ENCODE measurements at places on chromosomes 13 and 19.

DNA sequence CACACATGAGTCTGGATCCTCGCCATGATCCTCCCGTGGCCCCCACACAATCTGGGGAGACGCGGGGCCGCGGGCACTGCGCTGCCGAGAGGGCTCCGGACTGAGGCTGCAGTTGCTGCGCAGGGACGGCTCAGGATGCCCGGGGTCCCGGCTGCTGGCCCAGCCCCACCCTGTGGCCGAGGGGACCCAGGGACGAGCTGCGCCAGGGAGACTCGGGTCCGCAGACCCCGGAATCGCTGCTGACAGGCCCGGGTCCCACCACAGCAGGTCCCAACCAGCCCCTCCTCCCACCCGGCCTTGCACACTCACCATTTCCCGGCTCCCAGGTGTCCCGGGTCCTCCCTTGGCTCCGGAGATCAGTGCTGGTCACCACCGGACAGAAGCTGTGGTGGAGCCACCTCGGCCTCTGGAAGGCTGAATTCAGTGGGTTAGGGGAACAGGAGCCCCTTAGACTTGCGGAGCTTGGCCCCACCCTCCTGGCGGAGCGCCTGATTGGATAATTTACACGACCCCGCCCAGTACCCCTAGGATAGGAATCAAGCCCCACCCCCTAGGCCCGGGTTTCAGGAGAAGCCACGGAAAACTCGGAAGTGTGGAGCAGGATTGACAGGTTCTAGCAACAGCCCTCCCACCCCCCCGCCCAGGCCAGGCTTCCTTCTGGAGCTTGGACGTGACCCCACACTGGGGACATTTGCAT lies 57.4 kb downstream of the ZNF44 start:
- DNase-seq, result no peak

DNA sequence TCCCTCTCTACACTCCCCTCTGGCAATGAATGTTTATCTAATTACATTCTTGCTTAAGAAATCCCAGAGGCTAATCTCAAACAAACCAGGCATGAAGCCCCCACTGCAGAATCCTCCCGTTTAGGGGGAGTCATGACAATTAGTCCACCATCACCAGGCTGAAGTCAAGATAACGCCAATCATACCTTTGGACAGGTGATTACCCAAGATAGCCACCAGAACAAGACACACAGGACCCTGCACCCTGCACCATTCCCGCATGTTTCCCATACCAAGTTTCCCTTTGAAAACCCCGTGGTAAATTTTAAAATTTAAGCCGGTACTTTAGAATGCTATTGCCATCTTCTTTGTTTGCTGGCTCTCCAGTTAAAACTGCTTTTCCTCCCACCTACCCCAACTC lies 64.8 kb upstream of the XPO4 start:
- no peak for DNase-seq

DNA sequence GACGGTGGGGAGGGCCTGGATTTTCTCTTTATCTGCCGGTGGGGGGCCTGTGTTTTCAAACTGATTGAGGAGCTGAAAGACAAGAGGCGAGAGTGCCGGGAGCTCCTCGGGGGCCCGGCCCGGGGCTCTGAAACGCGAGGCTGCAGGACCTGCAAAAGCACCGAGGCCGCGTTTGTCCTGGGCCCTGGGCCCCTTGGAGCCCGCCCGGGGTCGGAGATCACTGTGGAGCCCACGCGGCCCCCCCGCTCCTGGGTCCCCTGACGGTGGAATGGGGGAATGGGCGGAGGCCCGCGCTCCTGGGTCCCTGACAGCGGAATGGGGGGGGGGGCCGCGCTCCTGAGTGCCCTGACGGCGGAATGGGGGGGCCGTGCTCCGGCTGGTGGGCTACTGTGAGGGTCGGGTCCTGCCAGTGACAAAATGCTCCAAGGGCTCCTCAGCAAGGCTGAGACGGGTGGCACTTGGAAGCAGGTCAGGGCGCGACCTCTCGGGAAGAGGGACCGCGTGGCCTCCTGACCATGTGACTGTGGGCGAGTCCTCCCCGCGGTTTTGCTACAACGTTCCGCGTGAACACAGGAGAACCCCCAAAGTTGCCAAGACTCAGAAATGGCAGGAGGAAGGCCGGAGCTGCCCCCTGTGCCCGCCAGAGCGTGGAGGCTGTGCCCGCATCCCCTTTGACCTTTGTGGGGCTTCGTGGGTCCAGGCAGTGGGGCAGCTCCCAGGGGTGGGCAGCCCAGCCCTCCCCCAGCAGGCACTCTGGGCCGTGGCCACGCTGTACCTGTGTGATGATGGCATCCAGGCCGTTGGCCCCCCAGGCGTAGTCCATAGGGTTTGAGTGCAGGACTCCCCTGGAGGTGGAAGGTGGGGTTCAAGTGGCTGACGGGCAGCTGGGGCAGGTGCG lies 9.5 kb downstream of the FGF22 start:
- DNase-seq, result no peak

DNA sequence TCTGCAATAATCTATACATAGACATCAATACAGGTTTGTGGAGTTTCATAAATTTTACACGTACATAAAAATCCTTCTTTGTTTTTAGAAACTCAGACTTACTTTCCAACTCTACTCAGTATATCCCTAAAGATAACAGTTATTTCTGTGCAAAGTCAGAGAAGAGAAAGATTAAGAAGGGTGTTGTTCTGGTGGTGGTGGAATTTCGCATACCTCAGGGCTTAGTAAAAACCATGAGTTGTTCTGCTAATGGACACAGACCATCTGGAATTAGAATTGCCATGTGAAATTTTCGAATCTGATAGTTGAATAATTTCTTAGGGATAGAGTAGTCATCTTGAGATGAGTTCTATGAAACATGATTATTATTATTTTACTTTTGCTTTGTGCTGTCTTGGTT lies 102.7 kb downstream of the ZAR1L start:
- DNase-seq, result no peak

DNA sequence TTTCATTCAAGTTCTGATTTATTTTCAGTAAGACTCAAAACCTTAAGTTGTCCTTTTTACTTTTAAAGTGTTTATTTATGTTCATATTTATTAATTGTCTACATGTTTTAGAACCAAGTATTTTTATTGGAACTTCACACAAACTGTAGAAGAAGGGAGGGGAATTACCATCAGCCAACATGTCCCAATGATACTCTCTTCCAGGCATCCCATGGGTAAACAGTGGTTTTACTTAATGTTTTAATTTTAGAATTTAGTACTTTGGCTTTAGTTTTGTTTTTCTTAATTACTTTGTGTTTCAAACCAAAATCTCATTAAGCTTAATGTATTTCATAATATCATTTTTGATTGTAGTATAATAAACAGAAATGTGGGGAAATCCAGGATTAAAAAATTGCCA lies 5.2 kb downstream of the TNFSF13B start:
- DNase-seq, result no peak

- no peak for DNase-seq
Observed at GRCh38 chr13:79519255-79519654, 38.3 kb downstream of the NDFIP2 start.

DNA sequence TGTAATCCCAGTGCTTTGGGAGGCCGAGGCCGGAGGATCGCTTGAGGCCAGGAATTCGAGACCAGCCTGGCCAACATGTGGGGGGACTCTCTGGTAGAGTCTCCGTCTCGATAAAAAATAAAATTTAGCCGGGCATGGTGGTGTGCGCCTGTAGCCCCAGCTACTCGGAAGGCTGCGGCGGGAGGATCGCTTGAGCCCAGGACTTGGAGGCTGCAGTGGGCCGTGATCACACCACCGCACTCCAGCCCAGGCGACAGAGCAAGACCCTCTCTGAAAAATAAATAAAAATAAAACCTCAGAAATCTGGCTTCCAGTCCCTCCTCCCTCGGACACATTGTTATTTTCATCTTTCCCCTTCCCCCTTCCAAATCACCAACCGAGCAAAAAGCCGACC lies 332 bp downstream of the IRGQ start:
- no peak for DNase-seq

- DNase-seq, result no peak
Observed at GRCh38 chr13:74361274-74361673, 227.1 kb upstream of the KLF12 start.

- no peak for DNase-seq
Observed at GRCh38 chr19:43956827-43957226, 5.8 kb downstream of the ZNF221 start.

Measured in activated CD8-positive, alpha-beta memory T cell treated with anti-CD3 and anti-CD28 coated beads for 1 hour (primary cell).